ENCODE measurements at places on chromosomes 6 and 20.
A peak's percentile ranks its signal among the peaks of the same experiment; 100 is the strongest.

DNA sequence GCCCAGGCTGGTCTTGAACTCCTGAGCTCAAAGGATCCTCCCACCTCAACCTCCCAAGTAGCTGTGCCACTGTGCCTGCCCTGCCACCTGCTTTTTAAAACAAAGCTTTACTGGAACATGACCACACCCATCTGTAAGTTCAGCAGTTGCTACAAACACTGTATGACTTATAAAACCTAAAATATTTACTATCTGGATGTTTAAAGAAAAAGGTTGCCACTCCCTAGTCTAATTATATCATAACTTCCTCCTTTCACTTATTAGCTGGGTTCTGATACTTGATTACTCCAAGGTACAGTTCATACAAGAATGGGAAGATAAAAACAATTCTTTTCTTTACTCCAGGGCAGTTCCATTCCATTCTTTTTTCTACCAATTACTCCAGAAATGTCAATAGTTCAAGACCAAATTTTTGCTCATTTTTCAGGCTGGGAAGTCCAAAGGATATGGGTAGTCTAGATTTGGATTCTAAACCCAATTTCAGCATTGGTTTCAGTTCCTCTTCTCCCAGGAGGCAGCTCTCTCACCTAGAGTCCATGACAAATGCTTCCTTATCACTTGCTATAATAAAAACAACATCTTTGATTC, 63.1 kb downstream of the SEC63 start:
- H3K4me1 ChIP-seq, result no peaks in the 10 kb centered on the region
- H3K36me3 ChIP-seq, result peaks cover 20% of the 10 kb centered on the region
- H3K27ac ChIP-seq, result no peak overlapping the region
- no peak overlapping the region for H3K4me3 ChIP-seq

GRCh38 chr6:157385482-157385881, 4.5 kb downstream of the ZDHHC14 start:
- H3K27ac ChIP-seq, result no peak overlapping the region
- no peak overlapping the region for H3K4me3 ChIP-seq
- no peak for DNase-seq

DNA sequence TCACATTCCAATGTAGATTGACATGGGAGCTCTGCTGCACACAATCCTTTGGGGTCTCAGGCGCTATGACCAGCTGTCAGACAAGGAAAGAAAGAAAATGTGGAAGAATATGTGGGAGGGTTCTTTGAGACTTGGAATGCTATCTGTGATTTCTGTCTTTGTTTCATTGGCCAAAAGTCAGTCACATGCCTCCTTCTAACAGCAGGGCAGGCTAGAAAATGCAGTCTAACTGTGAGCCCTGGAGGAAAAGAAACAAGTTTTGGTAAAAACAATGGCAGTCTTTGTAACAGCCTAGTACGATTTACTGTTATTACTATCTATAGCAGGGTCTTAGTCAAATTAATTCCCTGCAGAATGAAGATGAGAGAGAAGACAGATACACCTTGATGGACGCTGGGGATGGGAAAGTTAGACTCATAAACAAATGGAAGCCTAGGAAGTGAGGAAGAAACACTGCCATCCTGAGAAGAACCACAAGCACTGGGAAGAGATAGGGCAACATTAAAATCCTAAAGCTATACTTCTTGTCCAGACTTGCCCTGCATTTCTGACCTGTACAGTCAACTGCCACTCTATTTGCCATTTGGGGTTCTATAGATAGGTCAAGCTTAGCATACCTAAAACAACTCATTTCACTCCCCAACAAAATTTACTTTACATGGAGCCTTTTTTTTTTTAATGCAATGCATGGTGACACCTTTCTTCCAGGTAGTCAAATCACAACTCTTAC, 833.0 kb downstream of the KIF16B start:
- H3K4me1 ChIP-seq, result no peaks in the 10 kb centered on the region
- DNase-seq, result no peak
- H3K36me3 ChIP-seq, result no peaks in the 10 kb centered on the region
- no peaks in the 10 kb centered on the region for H3K27me3 ChIP-seq
- no peak overlapping the region for H3K27ac ChIP-seq
- H3K4me3 ChIP-seq, result no peak overlapping the region

- no peaks in the 10 kb centered on the region for H3K36me3 ChIP-seq
- H3K4me1 ChIP-seq, result no peaks in the 10 kb centered on the region
- no peak overlapping the region for H3K27ac ChIP-seq
- no peak overlapping the region for H3K4me3 ChIP-seq
Observed at GRCh38 chr6:72371473-72371872, 250.4 kb upstream of the KCNQ5 start.

DNA sequence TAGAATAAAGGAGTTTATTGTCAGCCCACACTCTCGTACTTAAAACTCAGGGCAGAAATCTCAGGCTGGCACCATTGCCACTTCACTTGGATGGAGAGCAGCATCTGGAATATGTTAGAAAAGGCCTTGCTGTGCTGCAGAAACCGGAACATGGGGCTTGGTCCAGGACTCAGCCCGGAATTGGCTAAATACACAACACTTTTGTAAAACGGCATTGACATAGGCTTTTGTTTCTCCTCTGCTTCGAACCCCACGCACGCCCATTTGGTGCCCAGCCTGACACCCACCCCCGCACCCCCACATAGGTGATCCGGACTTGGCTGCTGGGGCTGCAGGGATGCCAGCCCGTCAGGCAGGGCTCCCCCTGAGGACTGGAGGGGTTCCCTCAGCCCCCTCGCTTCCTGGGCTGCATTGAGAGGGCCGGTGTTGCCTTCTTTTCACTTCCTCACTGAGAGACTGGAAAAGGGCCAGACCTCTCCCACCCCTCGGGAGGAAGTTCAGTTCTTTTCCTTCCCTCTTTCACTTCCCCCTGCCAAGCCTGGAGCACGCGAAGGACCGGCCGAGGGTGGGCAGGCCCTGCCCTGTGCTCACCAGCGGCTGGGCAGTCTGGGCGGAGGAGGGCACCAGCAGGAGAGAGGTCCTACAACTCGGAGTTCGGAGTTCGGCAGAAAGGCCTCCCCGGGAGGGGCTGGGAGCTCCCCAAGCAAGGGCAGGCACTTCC, 17.9 kb upstream of the CST3 start:
- no peaks in the 10 kb centered on the region for H3K27me3 ChIP-seq
- H3K4me1 ChIP-seq, result peaks cover 5% of the 10 kb centered on the region
- no peak for DNase-seq
- H3K4me3 ChIP-seq, result no peak overlapping the region
- no peak overlapping the region for H3K27ac ChIP-seq

GRCh38 chr6:128617285-128617684, 96.9 kb upstream of the PTPRK start:
- H3K36me3 ChIP-seq, result no peaks in the 10 kb centered on the region
- DNase-seq, result no peak
- H3K27ac ChIP-seq, result no peak overlapping the region
- H3K4me1 ChIP-seq, result no peaks in the 10 kb centered on the region
- H3K27me3 ChIP-seq, result no peaks in the 10 kb centered on the region

- H3K36me3 ChIP-seq, result no peaks in the 10 kb centered on the region
- no peak overlapping the region for H3K27ac ChIP-seq
- no peaks in the 10 kb centered on the region for H3K4me1 ChIP-seq
Observed at GRCh38 chr6:158046201-158047126, 64.8 kb downstream of the SYNJ2 start.

GRCh38 chr20:58511861-58512260, 3.3 kb downstream of the APCDD1L start:
- H3K27ac ChIP-seq, result no peak overlapping the region
- peaks cover 40% of the 10 kb centered on the region for H3K27me3 ChIP-seq
- peaks cover 12% of the 10 kb centered on the region for H3K4me1 ChIP-seq
- no peak overlapping the region for H3K4me3 ChIP-seq

DNA sequence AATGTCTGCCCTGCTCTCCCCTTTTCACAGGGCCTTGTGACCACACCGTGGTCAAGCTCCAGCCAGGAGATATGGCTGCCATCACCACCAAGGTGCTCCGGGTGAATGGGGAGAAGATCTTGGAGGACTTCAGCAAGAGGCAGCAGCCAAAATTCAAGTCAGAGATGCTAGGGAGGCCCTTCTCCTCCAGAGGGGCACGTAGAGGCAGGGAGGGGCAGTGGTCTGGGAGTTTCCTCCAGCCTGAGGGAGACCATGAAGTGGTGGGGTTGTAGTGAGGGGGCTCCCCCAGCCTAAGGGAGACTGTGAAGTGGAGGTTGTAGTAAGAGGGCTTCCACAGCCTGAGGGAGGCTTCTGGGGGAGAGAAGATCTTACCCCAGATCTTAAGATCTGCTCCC, 4.0 kb downstream of the DXO start:
- H3K4me1 ChIP-seq, result peaks cover 4% of the 10 kb centered on the region

- no peaks in the 10 kb centered on the region for H3K4me1 ChIP-seq
- H3K4me3 ChIP-seq, result no peak overlapping the region
- no peaks in the 10 kb centered on the region for H3K36me3 ChIP-seq
Observed at GRCh38 chr6:97064578-97064977, 140.1 kb downstream of the KLHL32 start.

DNA sequence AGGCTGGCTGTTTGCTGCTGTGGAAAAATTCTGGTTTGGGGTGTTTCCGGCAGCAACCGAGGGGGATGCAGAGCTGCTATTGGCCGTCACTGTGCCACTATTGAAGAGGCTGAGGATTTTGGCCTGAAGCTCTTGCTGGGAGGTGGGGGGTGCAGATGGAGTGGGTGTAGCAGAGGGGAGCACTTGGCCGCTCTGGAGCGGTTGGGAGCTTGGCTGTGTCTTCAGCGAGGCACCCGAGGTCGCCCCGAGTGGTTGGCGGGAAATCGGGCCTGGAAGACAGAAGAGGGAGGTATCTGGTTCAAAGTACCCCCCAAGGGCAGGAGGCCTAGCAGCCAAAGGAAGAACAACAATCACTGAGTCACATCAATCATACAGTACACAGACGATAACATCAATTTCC, 27.1 kb downstream of the NCOA5 start:
- H3K4me3 ChIP-seq, result no peak overlapping the region
- peaks cover 57% of the 10 kb centered on the region for H3K36me3 ChIP-seq
- peaks cover 3% of the 10 kb centered on the region for H3K27me3 ChIP-seq
- H3K4me1 ChIP-seq, result no peaks in the 10 kb centered on the region

DNA sequence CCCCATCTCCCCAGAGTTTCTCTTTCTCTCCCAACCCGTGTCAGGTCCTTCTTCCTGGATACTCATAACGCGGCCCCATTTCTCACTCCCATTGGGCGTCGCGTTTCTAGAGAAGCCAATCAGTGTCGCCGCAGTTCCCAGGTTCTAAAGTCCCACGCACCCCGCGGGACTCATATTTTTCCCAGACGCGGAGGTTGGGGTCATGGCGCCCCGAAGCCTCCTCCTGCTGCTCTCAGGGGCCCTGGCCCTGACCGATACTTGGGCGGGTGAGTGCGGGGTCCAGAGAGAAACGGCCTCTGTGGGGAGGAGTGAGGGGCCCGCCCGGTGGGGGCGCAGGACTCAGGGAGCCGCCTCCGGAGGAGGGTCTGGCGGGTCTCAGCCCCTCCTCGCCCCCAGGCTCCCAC, at the start of gene HLA-F:
TSS of gene HLA-F (plus strand) at position 173 of the 404 bp plus-strand sequence. CDS start at position 203, 30 bp downstream.
- no peak within 1 kb of the TSS for H3K27ac ChIP-seq
- H3K4me1 ChIP-seq, result no peaks in the 10 kb centered on the region
- DNase-seq, result no peak
- H3K27me3 ChIP-seq, result peaks cover 33% of the 10 kb centered on the region
- no peaks in the 10 kb centered on the region for H3K36me3 ChIP-seq
- peak within 1 kb of the TSS; percentile 71 for H3K4me3 ChIP-seq

- H3K27ac ChIP-seq, result no peak overlapping the region
- H3K27me3 ChIP-seq, result no peaks in the 10 kb centered on the region
- H3K4me1 ChIP-seq, result no peaks in the 10 kb centered on the region
- DNase-seq, result no peak
- H3K4me3 ChIP-seq, result no peak overlapping the region
- H3K36me3 ChIP-seq, result no peaks in the 10 kb centered on the region
Observed at GRCh38 chr6:164243949-164244348, 829.4 kb downstream of the QKI start.

Measured in H1 (cell line).